Right ventricle myocardium superior (tissue), 1 donor: ENCODE measurements at places on chromosomes 1 and 21.

- DNase-seq: no peak
Observed at GRCh38 chr1:172416496-172417035, 3.9 kb upstream of the C1orf105 start.

GRCh38 chr1:9687120-9687873 lies 35.8 kb downstream of the PIK3CD start:
- DNase-seq: peak; percentile 59

DNA sequence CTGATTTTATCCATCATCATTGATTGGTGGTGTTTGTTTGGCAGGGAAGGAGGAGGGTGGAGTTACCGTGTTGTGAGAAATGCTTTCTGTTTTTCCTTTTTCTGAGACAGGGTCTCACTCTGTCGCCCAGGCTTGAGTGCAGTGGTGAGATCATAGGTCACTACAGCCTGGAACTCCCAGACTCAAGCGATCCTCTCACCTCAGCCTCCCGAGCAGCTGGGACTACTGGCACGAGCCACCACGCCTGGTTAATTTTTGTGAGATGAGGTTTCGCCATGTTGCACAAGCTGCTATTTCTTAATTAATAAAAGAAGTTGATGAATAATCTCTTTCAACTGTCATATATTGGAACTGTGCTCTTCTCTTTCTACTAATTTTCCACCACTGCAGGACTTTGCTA lies 44.3 kb downstream of the HUNK start:
- DNase-seq: no peak

GRCh38 chr1:194071205-194071604 lies 884.8 kb upstream of the B3GALT2 start:
- DNase-seq: no peak
